ENCODE measurements at places on chromosomes 12 and 14.

DNA sequence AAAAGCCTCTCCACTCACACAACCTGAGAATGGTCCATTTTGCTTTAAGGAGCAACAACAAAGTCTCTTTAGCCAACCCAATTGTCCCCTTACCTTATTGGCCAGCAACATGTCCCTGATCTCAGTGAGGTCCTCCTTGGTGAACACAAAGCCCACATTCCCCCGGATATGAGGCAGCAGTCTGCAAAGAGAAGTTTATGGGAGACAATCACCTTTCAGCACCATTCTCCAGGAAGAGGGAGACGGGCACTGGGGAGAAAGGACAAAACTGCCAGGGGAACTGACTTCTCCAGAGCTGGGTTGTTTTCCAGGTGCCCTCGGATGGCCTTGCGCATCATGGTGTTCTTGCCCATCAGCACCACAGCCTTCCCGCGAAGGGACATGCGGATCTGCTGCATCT is 1.9 kb downstream of the RPLP0 start:
- no peak for DNase-seq

DNA sequence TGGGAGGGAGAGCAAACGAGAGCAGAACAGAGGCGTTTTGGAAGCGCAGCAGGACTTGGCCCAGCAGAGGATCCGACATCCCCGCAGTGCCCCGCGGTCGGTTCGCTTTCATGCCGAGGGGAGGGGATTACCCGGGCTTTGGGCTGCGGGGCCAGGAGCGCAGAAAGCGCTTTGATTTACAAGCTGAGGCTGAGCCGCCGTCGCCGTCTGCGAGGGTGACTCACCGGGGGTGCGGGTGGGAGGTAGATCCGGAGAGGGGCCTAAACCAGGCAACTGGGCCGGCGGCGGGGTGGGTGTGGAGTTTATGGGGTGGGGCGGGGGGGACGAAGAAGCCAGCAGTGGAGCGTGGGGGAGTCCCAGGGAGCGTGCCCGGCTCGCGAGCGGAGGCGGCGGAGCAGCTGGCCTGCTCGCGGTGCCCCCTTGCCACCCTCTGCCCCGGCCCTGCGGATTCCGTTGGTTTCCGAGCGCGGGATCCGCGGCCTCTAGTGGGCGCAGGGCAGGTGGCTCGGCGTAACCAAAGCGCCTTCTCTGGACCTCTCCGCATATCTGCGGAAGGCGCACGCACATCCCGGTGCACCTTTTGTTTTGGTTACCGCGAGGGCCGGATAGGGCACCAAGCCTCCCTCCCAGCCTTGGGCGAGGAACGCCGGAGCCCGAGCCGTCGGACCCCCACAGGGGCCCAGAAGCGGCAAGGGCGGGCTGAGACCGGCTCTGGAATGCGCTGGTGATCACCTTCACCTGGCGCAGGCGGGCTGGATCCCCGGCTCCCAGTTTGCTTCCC is 2.6 kb downstream of the SIX4 start:
- no peak for DNase-seq

DNA sequence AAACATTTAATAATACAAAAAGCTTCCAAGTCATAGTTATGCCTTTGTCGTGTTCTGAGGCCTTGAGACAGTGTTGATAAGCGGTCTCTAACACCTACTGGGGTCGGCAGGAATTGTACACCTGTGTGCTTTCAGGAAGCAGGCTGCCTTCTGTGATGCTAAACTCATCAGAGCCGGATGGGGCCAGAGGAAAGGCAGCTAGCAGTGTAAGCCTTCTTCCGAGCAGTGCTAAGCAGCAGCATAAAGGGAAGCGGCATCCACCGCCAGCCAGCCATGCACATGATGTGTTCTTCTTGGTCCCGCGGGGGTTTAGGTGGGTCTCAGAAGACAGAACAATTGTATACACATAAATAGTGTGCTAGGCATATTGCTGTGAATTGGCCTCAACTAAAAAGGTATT is 159.3 kb downstream of the SLC15A4 start:
- no peak for DNase-seq

DNA sequence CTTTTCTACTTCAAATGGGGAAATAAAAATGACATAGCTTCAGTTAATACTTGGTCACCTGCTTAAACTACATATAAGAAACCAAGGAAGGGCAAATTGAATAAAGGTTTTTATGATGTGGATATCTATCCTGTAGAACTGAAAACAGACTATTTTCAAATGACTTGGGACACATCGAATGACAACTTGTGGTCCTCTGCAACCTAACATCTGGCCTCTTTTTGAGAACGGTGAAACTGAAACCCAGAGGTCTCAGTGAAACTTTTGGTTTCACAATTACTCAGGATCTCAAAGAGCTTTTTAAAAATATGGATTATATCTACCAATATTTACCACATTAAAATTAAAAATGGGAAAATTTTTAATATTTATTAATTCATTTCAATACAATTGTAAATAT is 65.2 kb downstream of the PPP2R5E start:
- DNase-seq = no peak

GRCh38 chr12:17802657-17803641 is 287.0 kb downstream of the RERGL start:
- no peak for DNase-seq

DNA sequence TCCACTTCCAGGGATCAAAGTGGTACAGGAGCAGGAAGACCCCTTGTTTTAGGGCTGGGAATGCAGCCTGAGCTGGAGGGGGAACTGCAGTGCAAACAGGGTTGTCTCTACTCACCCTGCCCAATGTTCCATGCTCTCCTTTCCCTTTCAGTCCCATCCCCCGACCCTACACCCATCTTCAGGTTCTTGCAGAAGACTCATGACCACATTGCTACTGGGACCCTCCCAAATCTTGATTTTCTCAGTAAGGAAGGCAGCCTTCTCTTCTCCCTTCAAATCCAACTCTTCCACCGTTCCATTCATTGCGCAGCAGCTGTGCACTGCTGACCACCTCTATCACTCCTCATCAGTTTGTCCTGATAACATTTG is 1.9 kb downstream of the SERPINA11 start:
- no peak for DNase-seq

GRCh38 chr14:56817396-56817921 is 7.2 kb upstream of the OTX2 start:
- DNase-seq = no peak

DNA sequence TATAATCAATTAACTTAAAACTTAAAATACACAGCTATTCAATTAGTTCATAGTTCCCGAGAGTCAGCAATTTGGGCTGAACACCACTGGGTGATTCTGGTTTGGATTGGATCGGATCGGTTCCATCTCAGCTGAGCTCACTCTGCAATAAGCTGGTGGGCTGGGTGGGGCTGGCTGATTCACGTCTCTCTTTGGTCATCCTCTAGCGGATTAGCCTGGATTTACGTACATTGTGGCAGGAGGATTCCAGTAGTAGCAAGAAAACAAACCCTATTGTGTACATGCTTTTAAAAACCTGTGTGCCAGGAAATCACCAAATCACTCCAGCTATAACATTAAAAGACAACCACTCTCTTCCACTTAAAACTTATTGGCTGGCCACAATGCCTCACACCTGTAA is 3.2 kb upstream of the CLEC4C start:
- DNase-seq = no peak

DNA sequence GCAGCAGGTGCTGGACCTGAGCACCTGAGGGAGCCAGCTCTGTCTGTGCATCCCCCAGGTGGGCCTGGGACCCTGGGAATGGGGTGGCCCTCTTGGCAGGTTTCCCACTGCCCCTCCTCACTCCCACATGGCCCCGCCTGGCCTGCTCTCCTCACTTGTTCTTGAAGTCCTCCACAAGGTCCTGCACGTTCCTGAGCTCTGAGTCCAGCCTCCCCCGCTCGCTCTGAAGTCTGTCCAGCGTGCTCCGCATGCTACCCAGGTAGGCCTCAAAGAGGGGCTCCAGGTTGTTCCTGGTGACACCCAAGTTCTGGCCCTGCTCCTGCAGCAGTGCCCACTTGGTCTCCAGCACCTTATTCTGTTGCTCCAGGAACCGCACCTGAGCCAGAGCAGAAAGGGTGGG is 2.9 kb downstream of the KRT79 start:
- no peak for DNase-seq

GRCh38 chr14:76118594-76118993 is 33.1 kb upstream of the GPATCH2L start:
- DNase-seq = no peak

GRCh38 chr14:78141590-78141989 is 28.6 kb upstream of the NRXN3 start:
- no peak for DNase-seq

DNA sequence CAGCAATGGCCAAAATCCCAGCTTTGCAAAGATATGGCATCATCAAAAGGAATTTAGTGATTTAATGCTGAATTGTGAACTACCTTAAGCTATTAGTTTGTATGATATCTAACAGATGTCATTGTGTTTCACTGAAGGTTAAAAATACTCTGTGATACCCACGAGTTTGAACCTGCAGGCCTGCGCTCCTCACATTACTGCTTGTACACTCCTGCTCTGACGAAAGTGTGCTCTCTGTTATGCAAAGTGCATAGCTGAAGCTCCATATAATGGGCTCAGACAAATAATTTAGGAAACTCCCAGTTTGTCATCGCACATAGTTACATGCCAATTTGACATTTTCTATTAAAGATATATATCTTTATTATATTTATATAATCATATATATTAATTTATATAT is 52.2 kb downstream of the SPPL3 start:
- no peak for DNase-seq

DNA sequence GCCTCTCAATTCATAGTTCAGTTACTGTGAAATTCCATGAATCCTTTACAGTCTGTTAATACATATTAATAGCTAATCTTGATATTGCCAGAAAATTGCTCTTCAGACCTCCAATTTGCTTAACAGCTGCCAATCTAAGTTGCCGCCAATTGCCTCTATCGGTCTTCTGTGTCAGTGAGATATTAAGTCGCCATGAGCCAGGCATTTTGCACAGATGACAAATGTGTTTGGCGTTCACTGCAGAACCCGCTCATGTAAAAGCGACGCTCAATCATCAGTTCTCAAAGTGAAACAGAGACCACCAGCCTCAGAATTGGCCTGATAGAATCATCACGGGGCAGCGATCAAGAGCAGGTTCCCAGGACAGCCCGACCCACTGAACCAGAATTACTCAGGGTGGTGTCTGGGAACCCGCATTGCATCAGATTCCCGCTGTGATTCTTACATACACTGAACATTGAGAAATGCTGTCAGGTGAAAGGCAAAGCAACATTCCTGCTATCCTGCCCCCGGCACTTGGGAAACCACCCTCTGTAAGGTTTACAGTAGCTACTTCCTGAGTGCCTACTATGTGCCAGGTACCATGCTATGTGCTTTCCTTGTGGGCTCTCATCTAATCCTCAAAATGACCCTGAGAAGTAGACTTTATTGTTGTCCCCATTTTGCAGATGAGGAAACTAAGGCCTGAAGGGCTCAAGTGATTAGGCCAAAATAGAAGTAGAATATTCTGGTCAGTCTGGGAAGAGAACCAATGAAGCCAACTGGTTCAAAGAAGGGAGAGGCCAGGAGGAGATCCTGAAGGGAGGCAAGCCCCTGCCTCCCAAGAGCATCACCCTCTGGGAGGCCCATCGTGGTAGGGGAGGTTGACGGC is 216.4 kb downstream of the SLC41A2 start:
- no peak for DNase-seq

DNA sequence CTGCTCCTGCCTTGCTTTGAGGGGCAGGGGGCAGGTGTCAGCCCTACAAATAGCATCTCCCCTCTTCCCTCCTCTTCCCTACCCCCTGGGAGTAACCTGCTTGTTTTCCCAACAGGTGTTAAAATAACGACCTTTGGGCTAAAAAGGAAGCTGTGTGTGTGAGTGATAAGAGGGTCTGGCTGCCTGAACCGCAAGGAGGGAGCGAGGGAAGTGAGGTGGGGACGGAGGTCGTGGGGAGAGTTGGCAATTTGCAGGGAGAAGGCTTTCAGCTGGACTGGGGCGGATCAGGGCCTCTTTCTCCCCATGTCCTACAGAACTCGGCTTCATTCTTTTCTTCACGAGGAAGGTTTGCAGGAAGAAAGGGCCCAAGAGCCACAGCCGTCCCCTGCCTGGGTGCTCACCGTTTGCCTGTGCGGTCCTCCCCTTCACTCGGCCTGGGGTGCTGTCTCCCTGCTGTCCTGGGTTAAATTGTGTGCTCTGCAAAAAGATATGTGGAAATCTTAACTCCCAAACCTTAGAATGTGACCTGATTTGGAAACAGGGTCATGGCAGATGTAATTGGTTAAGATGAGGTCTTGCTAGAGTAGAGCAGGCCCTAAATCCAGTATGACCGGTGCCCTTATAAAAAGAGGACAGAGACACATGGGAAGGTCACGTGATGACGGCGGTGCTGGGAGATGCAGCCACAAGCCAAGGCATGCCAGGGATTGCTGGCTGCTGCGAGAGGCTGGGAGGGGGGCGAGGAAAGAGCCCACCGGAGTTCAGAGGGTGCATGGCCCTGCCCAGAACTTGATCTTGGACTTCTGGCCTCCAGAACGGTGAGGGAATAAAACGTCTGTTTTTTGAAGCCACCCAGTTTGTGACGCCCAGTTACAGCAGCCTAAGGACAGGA is 38.7 kb upstream of the NCOR2 start:
- peak; percentile 71 for DNase-seq

- DNase-seq = no peak
Observed at GRCh38 chr14:29584992-29585391, 342.7 kb downstream of the PRKD1 start.

- no peak for DNase-seq
Observed at GRCh38 chr12:104336115-104336514, 32.6 kb downstream of the EID3 start.

GRCh38 chr14:92731622-92732115 is 16.8 kb downstream of the LGMN start:
- no peak for DNase-seq

DNA sequence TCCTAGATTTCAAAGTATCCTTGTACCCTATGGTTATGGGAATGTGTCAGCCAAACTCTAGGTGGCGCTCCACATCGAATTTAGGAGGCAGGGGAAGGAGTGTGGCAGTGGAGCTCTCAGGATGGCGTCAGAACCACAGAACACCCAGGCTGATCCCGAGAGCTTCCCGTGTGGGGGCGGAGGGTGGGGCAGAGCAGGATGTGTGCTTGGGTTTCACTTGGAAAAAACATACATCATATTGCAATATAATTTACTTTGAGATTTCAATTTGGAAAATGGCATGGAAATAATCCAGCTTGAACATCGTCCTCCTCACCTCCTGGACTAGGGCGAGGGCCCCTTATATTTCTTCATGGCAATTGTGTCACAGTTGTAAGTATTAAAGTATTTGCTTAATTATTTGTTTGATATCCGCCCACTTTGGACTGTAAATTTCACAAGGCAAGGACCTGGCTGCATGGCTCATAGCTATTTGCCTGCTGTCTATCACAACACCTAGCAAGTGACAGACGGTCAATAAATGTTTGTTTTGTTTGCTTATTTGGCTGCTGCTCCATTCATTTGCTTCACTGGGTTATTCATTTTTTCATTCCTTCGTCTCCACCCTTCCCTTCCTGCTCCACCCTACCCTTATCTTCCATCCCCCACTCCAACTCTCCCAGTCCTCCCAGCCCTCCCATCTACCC is 221.5 kb upstream of the HMGA2 start:
- no peak for DNase-seq

- no peak for DNase-seq
Observed at GRCh38 chr14:55062517-55063351, 11.3 kb downstream of the MAPK1IP1L start.

Measured in GDM1 (cell line).